ENCODE measurements at places on chromosomes 7 and 10.

DNA sequence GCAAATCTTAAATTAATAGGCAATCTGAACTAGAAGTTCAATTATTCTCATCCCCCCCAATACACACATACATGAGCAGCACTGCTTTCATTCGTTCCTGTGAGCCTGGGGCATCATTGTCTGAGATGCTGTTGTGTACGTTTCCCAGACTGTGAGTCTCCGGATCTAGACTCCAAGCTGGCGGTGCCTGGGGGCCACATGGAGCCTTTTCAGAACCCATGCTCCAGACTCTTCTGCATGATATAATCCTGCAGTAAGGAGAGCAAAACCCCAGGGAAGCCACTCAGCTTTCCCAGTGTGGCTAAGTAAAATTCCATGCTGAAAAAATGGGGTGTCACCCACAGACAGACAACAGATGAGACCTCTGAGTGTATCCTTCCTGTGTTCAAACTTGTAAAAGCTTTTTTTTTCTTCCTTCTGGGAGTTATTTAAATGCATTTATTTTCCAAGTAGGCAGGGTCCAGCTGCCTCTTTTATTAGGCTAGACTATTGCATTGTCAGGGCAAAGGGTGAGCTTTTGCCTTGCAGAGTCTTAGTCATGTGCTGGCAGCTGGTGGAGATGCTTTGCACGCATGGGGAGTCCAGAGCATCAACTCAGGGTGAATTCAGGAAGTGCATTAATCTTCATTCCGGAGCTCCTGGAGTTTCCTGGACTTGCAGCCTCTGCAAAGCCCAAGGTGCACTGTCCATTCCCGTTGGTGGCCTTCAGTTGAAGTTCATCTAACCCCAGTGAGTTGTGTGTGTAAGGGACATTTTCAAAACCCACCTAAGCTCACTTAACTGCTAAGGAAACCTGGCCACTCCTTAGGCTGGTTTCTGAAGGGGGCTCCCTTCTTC, 185.7 kb upstream of the ADO start:
- no peak for DNase-seq

DNA sequence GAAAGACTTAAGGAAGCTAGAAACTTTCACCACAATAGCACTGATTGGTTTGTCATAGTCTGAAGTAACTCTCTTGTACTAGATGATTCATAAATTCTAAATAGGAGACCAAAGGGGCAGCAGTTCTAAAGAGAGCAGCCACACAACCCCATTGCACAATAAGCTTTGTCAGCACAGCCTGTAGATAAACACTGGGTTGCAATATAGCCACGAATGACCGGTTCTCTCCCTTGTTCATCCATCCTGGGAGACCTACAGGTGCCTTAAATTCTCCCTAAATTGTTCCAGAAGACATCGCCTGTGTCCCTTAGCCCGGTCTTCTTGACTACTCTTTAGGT, 167.0 kb downstream of the SNX13 start:
- no peak for DNase-seq

DNA sequence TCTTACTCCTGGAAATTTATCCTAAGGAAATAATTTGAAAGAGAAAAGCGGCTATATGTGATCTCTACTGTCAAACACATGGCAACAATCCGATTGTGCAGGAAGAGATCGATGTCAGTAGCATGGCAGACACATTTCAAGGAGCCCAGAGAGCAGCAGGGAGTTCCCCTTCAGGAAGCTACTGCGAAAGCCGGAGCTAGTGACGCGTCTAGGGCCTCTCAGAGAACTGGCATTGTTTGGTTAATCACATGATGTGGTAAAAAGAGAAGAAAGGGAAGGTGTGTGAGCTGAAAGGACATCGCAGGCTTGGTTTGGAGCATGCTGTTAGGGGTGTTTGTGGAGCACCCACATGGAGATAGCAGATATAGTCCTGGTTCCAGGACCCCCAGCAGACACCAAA, 74.9 kb downstream of the BEND7 start:
- DNase-seq, result no peak

GRCh38 chr7:146090023-146090645, 26.5 kb upstream of the CNTNAP2 start:
- no peak for DNase-seq

DNA sequence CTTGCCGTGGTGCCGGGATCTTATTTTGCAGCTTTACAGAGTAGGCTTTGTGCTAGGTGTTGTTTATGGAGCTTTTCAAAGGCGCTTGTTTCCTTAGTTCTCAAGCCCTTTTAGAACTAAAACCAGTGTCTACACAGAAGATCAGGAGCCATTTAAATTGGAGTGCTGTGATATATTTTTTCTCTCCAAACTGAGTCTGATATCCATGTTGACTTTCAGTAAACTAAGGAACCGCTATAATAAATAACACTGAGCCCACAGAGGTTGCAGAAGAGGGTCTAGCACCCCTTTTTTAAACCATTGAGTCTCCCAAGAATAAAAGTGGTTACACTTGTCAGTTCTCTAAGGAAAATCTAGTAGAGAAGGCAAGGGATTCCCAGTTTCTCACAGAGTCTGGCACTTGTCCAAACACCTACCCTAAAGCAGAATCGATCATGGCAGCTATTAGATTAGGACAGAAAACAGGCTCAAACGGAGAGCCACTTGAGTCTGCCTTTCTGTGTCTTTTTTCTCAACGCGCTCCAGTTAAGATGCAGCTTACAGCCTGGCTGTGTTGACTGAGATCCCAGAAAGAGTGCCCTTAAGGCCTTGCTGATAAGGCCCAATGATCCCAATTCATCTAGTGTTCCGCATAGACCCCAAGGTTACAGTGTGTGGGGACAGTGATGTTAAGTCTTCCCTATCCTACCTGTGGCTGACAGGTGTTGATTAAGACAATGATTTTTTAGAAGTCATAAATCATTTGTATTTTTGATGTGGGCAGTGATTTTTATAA, 804 bp downstream of the TMEM106B start:
- DNase-seq, result no peak

DNA sequence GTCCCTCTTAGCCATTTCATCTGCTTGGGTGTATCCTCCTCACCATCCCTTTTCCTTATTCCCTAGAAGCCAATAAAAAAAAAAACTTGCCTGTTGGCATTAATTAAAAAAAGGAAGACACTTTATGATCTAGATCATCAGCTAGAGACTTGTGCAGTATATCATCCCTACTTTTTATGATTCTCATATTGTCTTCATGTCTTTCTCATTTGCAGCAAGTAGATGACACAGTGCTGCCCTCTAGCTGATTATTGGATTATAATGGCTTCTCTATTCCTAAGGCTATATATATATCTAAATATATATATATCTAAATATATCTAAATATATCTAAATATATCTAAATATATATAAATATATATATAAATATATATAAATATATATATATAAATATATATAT, 272.4 kb upstream of the LRGUK start:
- DNase-seq, result no peak

DNA sequence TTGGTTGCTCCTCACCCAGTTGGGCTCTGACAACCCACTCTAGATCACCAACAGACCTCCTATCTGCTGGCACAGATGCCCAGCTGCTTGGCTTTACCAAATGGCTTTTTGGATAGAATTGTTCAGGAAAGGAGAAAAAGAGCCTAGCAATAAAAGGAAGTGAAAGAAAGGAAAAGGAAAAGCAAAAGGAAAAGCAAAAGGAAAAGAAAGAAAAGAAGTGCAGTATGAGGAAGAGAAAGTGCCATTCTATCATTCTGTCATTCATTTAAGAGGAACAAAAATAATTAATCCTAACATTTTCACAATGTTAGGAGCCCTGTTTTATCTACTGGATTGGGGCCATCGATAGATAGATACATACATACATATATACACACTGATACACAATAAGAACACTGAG, 353.6 kb downstream of the THSD7A start:
- no peak for DNase-seq

DNA sequence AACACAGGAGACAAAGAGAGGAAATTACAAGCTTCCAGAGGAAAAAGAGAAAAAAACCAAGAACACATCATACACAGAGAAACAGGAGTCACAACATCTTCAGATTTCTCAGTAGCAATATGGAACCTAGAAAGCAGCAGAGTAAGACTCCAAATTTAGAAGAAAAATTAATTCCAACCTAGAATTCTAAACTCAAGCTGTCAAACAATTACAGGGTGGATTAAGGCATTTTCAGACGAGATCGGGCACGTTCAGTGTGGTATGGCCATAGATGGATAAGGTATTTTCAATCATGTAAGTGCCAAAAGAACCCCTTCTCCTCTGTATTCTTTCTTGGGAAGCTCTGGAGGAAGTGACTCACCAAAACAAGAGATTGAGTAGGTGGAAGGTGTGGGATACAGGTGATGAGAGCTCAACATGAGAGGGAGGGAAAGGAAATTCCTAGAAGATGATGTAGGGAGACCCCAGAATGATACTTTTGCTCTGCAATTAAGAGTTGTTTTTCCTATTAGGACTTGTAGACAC, 51.6 kb downstream of the FAM204A start:
- DNase-seq, result no peak

- DNase-seq, result no peak
These were observed 60.3 kb upstream of the IL6 start for GRCh38 chr7:22666732-22667131.

GRCh38 chr7:31000161-31000693, 36.5 kb downstream of the GHRHR start:
- DNase-seq, result no peak

GRCh38 chr10:59971915-59972314, 65.6 kb upstream of the CCDC6 start:
- no peak for DNase-seq

GRCh38 chr10:79056736-79057391, 11.9 kb upstream of the ZMIZ1 start:
- no peak for DNase-seq

GRCh38 chr7:30463405-30464145, 15.0 kb downstream of the NOD1 start:
- DNase-seq, result no peak

DNA sequence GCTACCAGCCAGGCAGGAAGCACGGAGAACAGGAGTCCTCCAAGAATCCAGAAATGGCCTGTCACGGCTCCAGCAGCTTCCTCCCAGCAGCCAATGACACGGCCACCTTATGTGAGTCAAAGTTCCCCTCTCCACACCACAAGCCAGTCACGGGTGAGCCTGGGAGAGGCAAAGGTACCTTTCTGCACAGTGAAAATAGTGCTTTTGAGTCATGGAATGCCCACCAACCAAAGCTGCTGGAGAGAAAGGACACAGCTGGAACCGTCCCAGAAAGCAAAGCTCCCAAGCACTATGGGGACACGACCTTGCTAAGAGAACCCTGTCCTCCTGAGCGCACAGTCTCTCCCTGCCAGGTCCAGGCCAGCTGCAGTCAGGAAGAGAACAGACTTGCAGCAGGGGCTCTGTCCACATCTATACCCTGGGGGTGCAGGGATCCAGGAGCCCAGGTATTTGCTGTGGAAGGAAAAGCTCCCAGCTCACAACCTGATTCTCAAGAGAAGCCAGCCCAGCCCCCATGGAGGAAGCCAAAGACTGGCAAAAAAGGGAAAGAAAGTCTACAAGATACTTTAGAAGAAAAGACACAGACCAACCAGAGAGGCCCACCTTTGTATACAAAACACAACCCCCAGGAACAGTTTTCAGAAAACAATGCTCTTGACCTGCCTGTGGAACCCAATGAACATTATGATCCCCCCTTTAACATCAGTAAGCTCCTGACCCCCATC, 24.4 kb downstream of the C10orf71 start:
- no peak for DNase-seq

DNA sequence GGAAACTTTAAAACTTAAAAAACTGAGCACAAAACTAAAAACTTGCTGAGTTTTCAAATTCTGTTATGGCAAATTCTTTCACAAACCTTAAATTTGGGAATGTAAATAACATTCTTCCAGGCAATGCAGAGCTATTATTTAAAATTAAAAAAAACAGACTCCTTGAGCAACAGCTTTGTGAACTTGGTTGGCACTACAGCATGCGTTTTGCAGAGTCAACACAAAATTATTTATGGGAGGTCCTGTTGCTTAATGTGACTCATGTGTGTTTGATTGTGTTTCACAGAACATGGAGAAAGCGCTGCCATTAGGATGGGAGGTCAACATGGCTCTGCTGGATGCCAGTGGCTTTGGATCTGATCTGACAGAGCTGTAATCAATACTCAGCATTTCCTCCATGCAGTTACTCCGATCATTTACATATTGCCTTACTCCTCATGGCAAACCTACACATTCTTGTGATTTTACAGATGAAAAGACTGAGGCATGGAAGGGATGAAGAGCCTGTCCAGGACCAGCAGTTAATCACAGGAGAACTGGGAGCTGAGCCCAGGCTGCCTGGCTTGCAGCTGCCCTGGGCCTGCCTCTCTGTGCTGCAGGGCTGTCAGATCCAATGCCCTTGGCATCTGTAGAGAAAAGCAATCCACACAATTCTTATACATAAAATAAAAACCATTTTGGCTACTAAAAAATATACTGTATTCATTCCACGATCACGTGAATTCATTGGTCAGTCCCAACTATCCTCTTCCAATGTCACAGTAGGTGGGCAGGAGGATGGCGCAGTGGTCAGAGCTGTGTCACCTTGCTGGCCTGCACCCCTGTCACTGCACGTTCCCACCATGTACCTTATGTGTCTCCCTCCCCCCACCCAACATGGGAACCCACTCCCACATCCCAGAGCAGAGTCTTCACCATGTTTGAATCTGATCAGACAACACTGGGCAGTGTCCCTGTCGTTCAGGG, 200.9 kb downstream of the CXCL12 start:
- no peak for DNase-seq

GRCh38 chr10:45673074-45673648, 589 bp upstream of the ZFAND4 start:
- no peak for DNase-seq

DNA sequence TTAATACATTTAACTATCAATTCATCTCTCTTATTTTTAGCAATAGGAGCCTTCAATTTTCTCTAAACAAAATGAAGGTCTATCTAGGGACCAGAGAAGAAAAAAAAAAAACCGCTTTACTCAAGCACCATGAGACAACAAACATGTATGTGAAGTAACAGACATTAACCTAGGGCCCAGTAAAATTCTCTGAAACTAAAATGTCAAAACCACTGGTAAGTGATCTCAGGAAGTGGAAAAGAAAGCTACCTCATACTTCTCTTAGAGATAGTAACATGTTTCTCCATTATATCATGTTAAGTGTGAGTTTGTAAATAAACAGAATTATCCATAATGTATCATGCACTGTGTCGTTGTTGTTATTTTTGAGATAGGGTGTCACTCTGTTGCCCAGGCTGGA, 35.4 kb upstream of the PTER start:
- no peak for DNase-seq

DNA sequence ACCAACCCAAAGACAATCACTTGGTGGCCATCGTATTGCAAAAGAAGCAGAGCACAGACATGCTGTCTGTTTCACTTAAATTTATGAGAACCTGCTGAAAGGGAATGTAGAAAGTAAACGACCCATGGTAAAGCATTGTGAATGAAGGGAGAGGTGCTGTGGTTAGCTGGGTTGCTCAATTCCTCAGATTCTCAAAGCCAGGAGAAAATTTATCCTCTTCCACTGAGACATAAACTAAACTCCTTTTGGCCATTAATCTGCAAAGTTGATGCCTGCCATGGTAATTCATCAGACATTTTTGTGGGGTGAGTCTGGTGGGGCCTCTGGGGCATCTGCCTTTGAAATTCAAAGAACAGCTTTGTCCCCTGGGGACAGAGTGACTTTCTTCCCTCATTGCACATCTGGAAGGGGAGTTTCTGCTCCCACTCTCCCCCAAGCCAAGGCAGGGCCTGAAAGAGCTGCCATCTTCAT, 951.0 kb downstream of the LRMDA start:
- no peak for DNase-seq
